ENCODE measurements at places on chromosomes 4 and X.

GRCh38 chr4:75672461-75673026 lies 667 bp downstream of the G3BP2 start:
- DNase-seq: no peak

DNA sequence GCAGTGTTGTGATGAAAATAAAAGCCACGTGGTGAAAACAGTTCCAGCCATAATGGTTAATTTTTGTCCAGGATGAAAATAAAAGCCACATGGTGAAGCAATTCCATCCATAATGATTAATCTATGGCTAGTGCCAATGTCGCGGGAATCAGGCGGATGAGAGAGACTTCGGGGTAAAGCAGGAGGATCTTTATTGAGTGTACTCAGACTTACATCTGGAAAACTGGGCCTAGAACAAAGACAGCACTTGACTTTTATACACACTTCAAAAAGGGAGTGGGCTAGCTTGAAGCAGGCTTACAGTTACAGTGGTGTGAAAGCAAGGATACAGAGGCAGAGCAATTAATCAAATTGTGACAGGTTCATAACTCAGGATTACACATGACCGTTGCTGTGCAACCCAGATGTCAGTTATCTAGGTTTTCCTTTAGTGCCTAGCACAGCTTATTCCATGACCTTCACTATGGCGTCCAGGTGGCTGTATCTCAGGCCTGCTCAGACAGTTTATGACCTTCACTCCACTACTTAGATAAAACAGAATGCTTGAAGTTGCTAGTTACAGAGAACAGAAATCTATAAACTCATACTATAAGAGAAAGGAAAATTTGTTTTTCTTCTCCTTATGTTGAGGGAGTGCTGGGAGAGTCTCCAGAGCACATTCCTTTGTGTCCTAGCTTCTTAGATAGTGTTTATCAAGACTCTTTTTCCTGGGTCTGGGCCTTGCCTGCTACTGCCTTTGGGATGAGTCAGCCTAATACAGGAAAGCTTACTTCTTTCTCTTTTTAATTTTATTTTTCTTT lies 5.9 kb upstream of the PLA2G12A start:
- peak; percentile 72 for DNase-seq

DNA sequence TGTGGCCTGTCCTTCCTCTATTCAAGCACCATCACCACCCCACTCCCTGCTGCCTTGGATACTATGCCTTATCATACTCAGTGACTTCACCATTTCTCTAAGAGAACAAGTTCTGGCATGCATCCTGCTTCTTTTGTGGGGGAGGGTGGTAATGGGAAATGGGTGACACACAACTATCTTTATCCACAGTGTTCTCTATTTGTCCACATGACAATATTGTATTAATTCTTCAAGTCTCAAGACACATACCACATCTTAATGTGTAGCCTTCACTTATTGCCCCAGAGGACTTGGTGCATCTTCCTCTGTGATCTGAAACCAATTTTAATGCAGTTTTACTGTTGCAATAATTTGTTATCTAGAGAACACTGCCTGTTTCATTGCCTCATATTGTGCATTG lies 29.3 kb upstream of the UGT2B7 start:
- no peak for DNase-seq

DNA sequence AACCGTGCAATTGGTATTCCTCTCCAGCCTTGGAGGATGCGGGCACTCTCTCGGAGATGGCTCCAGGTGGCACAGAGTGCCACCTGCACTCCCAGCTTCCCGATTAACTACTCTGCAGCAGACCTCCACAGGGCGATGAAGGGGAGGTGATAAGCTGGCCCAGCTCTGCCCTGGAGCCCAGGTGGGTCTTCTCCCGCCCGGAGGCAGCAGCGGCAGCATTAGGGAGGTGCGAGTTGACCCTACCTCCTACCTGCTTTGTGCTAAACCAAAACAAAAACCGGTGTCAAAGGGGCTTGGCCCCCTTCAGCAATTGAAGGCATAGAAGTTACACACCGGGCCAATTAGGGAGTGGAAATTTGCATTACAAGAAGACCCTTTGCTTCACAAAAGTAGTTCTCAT lies 137.4 kb upstream of the MAMLD1 start:
- DNase-seq: no peak

DNA sequence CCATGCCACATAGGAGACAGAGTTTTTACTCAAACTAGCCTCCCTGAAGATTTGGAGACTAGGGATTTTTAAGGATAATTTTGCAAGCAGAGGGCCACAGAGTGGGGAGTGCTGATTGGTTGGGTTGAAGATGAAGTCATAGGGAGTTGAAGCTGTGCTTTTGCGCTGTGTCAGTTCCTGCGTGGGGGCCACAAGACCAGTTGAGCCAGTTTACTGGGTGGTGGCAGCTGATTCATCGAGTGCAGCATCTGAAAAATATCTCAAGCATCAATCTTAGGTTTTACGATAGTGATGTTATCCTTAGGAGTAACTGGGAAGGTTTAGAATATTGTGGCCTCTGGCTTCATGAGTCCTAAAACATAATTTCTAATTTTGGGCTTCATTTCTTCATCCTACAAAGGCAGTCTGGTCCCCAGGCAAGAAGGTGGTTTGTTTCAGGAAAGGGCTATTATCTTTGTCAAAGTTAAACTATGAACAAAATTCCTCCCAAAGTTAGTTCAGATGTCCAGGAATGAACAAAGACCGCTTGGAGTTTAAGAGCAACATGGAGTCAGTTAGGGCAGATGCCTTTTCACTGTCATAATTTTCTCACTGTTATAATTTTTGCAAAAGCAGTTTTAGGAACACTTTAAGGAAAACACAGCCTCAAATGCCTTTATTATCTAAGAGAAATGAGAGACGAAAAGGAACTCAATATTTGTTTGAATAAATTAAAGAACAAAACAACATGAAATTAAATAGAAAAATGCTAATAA lies 960.8 kb upstream of the PRKX start:
- DNase-seq: no peak

GRCh38 chr4:23023121-23023520 lies 330.4 kb downstream of the GBA3 start:
- DNase-seq: peak; percentile 18

DNA sequence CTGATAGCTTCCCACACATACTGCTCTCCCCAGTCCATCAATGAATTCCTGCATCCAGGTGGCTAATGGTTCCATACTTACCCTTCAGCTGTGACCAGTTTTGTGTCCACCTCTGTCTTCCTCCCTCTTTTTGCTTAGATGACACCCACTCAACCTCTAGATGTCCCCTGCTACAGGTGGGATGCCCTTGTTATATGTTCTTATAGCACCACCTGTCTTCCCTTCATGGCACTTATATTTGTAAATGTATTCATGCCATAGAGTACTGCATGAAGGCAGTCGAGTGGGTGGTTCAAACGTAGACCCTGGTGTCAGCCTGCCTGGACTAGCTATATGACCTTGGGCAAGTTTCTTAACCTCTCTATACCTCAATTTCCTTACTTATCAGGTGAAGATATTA lies 6.5 kb upstream of the USP46 start:
- peak; percentile 18 for DNase-seq

- peak; percentile 47 for DNase-seq
Measured at GRCh38 chr4:118836301-118837120, 585 bp upstream of the SEC24D start.

GRCh38 chrX:84046403-84046984 lies 141.5 kb downstream of the RPS6KA6 start:
- DNase-seq: peak; percentile 11

- DNase-seq: no peak
Measured at GRCh38 chr4:148225639-148226038, 216.6 kb downstream of the NR3C2 start.

GRCh38 chrX:92232182-92232581 lies 453.0 kb downstream of the PCDH11X start:
- no peak for DNase-seq

Measured in renal cortical epithelial cell (primary cell).